Thyroid gland (tissue), 4 donors: ENCODE measurements at places on chromosomes 3 and 15. TPM values are rescaled to one million over a fixed set of nuclear protein-coding genes. Genes with fewer than 3 reads are reported as not detected.

- H3K27ac ChIP-seq: no peak overlapping the region
- H3K4me1 ChIP-seq: no peaks in the 10 kb centered on the region
- H3K4me3 ChIP-seq: no peak overlapping the region
- H3K36me3 ChIP-seq: no peaks in the 10 kb centered on the region
These were observed 62.5 kb downstream of the POLQ start for GRCh38 chr3:121483290-121483689.

GRCh38 chr3:189714991-189715961, 84.1 kb downstream of the TP63 start:
- H3K36me3 ChIP-seq: no peaks in the 10 kb centered on the region
- no peaks in the 10 kb centered on the region for H3K27me3 ChIP-seq
- H3K4me3 ChIP-seq: no peak overlapping the region
- peaks cover 8% of the 10 kb centered on the region for H3K4me1 ChIP-seq

DNA sequence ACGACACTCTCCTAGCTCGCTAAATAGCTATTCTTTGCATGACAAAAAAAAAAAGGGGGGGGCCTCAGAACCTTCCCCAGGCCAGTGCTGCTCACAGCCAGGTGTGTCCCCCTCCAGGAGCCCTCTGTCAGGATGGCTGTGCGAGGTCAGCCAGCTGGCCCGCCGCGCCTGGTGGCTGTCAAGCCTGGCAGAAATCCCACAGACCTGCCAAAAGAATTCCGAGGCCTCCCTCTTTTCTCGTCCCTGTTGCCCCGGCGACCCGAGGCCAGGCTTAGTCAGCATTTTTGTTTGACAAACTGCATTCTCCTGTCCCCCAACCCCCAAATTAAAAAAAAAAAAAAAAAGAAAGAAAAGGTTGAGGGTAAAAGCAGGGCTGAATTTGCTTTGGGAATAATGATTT, 61.9 kb downstream of the TM4SF4 start:
- no peaks in the 10 kb centered on the region for H3K36me3 ChIP-seq
- H3K27me3 ChIP-seq: no peaks in the 10 kb centered on the region
- no peak overlapping the region for H3K4me3 ChIP-seq

Gene LRRC2
- 37.4 TPM for total RNA-seq

GRCh38 chr15:52163321-52164190, 27.6 kb downstream of the GNB5 start:
- H3K4me3 ChIP-seq: no peak overlapping the region
- no peak overlapping the region for H3K27ac ChIP-seq
- no peak for DNase-seq
- no peaks in the 10 kb centered on the region for H3K36me3 ChIP-seq

GRCh38 chr3:16604887-16605602, at the start of gene DAZL:
Gene DAZL (minus strand): TSS chr3:16605423. CDS start chr3:16605205, 218 bp downstream.
- no peaks in the 10 kb centered on the region for H3K36me3 ChIP-seq
- no peak for DNase-seq
- H3K4me3 ChIP-seq: no peak within 1 kb of the TSS
- no peak within 1 kb of the TSS for H3K27ac ChIP-seq

DNA sequence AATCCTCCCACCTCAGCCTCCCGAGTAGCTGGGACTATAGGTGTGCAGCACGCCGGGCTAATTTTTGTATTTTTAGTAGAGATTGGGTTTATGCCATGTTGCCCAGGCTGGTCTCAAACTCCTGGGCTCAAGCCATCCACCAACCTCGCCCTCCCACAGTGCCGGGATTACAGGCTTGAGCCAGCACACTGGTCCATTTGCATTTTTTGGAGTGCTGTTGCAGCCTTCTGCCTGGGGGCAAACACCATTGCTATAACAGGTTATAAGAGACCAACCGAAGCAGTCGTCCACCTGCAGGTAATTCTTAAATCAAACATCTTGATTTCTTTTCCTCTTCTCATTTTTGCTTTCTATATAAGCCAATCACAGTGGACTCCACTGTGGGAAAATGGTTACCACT, 27.7 kb downstream of the ACKR4 start:
- no peak overlapping the region for H3K4me3 ChIP-seq
- no peak for DNase-seq
- no peaks in the 10 kb centered on the region for H3K27me3 ChIP-seq
- peaks cover 9% of the 10 kb centered on the region for H3K4me1 ChIP-seq

GRCh38 chr3:79032686-79033318, 735.0 kb downstream of the ROBO1 start:
- H3K27me3 ChIP-seq: no peaks in the 10 kb centered on the region
- H3K27ac ChIP-seq: no peak overlapping the region
- H3K4me1 ChIP-seq: no peaks in the 10 kb centered on the region
- H3K36me3 ChIP-seq: no peaks in the 10 kb centered on the region
- no peak overlapping the region for H3K4me3 ChIP-seq
- no peak for DNase-seq

DNA sequence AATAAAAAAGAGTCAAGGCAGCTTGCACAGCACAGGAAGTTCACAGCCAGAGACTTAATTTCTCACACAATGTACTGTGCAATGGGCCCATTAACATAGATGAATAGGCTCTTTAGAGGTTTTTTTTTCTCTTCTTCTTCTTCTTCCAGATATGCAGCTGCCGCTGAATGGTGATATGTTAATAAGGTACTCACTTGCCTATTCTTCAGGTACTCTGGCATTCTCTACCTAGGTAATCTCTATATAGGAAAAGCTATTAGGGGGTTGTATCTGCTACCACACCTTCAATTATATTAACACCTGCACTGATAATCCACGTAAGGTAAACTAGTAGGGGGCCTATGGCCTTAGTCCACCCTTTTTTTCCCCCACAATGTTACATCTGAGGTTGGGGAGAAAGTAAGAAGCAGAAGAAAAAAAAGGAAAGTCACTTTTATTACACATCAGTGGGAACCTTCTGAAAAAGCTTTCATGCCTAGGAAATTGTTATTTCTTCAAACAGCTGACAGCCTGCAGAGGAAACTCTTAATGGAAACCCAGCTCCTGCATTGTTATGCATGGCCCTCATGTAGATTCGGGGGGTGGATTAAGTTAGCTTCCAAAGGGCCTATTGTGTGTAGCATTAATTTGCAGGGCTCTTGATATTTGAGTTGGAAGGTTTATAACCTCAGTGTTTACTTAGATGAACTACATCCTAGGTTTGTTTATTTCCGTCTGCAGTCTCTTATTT, 525.5 kb downstream of the ZIC1 start:
- no peaks in the 10 kb centered on the region for H3K27me3 ChIP-seq
- H3K36me3 ChIP-seq: no peaks in the 10 kb centered on the region
- DNase-seq: no peak
- H3K4me3 ChIP-seq: no peak overlapping the region
- H3K4me1 ChIP-seq: no peaks in the 10 kb centered on the region
- no peak overlapping the region for H3K27ac ChIP-seq

DNA sequence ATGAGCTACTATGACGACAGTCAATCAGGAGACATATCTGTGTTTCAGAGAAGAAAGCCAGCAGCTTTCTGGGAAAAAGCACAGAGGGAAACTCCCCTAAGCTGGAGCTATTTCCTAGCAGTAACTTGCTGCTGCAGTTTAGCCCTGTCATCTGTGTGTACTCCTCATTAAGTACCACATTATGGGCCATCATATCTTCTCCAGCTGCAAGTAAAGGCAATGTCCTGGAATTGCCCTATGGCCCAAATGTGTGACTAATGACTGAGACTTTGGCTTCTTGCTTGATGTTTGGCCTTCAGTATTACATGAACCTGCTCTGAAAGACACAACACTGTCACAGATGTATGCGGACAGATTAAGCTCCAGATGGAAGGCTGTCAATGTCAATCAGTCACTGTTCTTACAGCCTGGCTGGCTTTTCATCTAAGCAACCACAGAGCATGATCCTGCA, 190.8 kb downstream of the FHIT start:
- no peaks in the 10 kb centered on the region for H3K36me3 ChIP-seq
- H3K27me3 ChIP-seq: no peaks in the 10 kb centered on the region
- H3K27ac ChIP-seq: no peak overlapping the region
- DNase-seq: no peak
- H3K4me3 ChIP-seq: no peak overlapping the region

Gene SCAP
- 84.7 TPM for total RNA-seq

GRCh38 chr3:141389703-141390102, 21.4 kb downstream of the ZBTB38 start:
- DNase-seq: no peak
- H3K4me1 ChIP-seq: peaks cover 67% of the 10 kb centered on the region
- H3K27me3 ChIP-seq: no peaks in the 10 kb centered on the region

GRCh38 chr3:36943601-36944000, 1.3 kb downstream of the TRANK1 start:
- peak overlapping the region; percentile 82 for H3K4me3 ChIP-seq
- DNase-seq: no peak
- peaks cover 28% of the 10 kb centered on the region for H3K4me1 ChIP-seq
- H3K27ac ChIP-seq: no peak overlapping the region

Gene ABI3BP
- 68.7 TPM for total RNA-seq

- H3K36me3 ChIP-seq: no peaks in the 10 kb centered on the region
- H3K4me1 ChIP-seq: peaks cover 13% of the 10 kb centered on the region
- H3K27me3 ChIP-seq: no peaks in the 10 kb centered on the region
These were observed 30.3 kb upstream of the C15orf39 start for GRCh38 chr15:75171408-75171807.

DNA sequence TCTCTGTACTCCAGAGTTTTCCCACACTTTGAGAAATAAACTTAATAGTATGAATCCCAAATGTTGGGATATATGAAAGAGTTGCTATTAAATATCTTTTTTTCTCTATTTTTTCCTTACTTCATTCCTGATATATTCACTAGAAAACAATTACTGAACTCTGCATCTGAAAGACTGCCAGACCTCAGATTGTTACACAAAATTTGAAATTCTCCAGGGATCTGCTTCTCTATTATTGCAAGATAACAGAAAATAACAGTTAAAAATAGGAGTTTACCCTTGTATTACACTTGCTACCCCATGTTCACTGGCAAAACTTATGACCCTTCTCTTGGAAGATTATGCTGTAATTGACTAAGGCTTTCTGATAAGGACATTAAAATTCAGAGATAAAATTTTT, 11.7 kb upstream of the P3H2 start:
- H3K27me3 ChIP-seq: no peaks in the 10 kb centered on the region
- H3K4me1 ChIP-seq: no peaks in the 10 kb centered on the region
- H3K27ac ChIP-seq: no peak overlapping the region
- no peak overlapping the region for H3K4me3 ChIP-seq
